ENCODE measurements at places on chromosomes 5 and 9. TPM values are rescaled to one million over a fixed set of nuclear protein-coding genes. Genes with fewer than 3 reads are reported as not detected.

Gene HNRNPA0
- total RNA-seq: 6.9 TPM

DNA sequence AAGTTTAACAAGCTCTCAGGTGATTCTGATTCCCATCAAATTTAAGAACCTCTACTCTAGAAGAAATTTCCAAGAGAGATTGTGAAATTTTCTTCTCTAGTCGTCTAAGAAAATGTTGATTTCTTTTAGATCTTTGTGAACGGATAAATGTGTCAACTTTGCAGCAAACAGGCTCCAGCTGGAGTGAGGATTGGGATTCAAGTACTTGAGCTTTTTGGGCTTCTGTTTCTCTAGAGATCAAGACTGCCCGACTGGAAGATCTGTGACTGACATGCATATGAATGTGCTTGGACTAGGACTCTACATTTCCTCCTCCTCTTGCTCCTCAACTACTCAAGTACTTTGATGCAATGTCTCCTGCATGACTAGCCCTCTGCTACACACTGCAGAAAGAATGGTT is 388.3 kb downstream of the TMEM38B start:
- DNase-seq: no peak

Gene SPATA6L
- total RNA-seq: 2.0 TPM

DNA sequence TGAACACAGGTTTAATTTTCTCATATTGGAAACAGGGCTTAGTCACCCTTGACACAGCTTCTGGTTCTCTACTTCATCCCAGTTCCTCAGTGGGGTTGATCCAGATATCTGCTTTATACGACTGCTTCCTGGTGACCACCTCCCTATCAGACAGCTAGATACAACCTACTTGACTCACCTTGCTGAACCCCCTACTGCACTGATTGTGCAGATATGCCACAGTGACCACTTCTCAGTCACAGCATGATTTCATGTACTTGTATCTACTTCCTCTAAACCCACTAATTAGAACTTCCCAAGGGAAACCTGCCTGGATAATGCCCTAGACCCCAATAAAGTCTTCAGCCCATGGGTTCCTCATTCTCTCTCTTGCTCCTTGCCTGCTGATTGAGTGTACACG is 18.4 kb upstream of the RFK start:
- DNase-seq: no peak

All from lower leg skin (tissue), 4 donors.